Nucleus accumbens (tissue), 56 donors: ENCODE measurements at places on chromosomes 3 and 15.

- DNase-seq = no peak
Measured at GRCh38 chr3:194198938-194199337, 63.0 kb downstream of the HES1 start.

DNA sequence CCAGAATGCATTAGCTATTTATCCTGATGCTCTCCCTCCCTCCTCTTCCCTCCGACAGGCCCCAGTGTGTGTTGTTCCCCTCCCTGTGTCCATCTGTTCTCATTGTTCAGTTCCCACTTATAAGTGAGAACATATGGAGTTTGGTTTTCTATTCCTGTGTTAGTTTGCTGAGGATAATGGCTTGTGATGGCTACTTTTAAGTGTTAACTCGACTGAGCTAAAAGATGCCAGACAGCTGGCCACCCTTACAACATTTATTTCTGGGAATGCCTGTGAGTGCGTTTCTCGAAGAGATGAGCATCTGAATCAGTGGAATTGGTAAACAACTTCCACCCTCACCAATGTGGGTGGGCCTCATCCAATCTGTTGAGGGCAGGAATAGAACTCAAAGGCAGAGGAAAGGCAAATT, 24.7 kb upstream of the TM2D3 start:
- no peak for DNase-seq

DNA sequence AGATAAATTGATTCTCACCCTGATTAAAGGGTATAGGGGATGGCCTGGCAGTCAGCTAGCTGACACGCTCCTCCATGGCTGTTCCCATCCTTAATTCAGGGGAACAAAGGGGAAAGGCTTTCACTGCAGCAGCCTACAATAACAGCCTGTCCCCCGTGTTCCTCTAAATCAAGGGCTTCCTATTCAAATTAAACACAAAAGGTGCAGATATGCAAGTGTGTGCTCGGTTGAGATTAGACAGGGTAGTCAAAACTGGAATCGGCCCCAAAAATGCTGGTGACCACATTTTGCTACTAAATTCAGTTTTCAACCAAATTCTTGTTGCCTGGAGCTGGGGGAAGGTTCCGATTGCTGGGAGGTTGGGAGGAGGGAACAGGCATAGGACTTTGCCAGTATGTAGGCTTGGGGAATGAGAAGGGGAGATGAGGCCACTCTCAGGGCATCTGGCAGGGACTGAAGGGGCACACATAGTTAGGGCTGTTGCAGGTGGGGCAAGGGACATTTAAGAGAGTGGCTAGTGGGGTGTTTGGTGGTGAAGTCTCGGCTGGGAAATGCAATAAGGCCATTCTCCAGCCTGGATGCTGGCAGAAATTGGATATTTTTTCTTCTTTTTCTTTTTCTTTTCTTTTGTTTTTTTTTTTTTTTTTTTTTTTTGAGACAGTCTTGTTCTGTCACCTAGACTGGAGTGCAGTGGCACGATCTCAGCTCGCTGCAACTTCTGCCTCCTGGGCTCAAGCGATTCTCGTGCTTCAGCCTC, 32.9 kb upstream of the CTSH start:
- no peak for DNase-seq

DNA sequence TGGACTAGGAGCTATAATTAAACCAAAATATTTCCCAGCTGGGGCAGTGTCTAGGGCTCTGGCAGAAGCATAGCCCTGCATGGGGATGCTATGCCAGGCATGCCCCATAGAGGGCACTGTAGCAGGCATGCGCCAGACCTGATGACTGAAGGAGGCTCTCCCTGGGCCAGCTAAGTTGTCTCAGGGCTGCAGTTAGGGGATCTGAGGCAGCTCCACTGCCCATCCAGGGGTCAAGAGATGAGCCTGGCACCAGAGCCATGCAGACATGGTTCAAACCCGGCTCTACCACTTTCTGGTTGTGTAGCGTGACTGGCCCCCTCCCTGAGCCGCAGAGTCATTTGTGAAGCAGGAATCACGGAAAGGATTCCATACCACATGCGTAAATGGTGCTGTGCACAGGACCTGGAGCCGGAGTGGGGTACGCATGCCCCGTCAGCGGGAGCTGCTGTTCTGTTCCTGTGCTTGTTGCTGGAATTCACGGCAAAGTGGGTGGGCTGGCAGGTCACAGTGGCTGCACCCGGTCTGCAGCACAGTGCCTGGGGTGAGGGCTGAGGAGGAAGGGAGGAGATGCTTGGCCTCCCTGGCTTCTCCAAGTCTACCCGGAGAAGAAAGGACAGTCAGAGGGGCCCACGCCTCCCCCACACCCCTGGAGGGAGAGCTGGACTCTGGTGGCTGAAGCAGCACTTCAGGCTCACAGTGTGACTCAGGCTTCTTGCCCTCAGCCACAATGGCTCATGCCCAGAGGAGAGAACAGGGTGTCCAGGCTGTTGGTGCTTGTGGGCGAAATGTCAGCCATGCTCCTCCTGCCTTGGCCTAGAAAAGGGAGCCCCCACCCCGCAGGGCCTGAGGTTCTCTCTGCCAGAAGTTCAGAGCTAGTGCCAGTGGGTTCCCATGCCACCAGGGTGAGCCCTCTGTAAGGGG, 43.1 kb downstream of the DNASE1L3 start:
- DNase-seq = no peak

DNA sequence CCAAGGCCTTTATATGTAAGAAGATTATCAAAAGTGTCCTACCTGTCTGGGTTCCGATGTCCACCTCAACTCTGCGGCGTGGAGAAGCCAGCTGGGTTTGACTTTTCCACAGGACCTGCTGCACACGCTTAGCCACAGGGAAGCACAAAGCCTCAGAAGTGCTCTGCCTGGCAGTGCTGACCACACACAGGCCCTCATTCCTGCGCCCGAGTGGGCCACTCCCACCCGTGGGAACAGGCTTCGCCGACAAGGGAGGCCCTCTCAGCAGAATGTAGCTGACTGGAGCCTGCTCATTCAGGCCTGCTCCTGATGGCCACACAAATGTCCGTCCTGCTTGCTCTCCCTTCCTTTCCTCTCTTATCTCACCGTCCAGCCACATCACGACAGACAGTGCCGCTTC, 221.4 kb upstream of the LRRN1 start:
- DNase-seq = no peak

DNA sequence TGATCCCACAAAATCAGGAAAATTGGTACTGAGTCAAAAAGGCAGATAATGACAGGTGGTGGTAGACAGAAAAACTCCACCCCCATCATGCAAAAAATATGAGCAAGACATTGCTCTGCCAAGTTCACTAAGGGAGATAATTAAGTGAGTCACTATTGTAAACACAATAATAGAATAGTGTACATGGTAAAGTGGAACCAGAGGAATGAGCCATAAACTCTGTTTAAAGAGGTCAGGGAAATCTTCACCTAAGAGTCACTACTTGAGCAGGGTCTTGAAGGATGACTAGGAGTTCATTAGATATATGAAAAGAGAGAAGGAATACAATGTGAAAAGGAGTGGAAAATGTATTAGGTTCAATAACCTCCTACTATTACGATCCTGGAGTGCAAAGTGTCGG, 213.4 kb upstream of the PEX5L start:
- no peak for DNase-seq

- no peak for DNase-seq
Measured at GRCh38 chr15:60801395-60801794, 322.5 kb upstream of the ICE2 start.

DNA sequence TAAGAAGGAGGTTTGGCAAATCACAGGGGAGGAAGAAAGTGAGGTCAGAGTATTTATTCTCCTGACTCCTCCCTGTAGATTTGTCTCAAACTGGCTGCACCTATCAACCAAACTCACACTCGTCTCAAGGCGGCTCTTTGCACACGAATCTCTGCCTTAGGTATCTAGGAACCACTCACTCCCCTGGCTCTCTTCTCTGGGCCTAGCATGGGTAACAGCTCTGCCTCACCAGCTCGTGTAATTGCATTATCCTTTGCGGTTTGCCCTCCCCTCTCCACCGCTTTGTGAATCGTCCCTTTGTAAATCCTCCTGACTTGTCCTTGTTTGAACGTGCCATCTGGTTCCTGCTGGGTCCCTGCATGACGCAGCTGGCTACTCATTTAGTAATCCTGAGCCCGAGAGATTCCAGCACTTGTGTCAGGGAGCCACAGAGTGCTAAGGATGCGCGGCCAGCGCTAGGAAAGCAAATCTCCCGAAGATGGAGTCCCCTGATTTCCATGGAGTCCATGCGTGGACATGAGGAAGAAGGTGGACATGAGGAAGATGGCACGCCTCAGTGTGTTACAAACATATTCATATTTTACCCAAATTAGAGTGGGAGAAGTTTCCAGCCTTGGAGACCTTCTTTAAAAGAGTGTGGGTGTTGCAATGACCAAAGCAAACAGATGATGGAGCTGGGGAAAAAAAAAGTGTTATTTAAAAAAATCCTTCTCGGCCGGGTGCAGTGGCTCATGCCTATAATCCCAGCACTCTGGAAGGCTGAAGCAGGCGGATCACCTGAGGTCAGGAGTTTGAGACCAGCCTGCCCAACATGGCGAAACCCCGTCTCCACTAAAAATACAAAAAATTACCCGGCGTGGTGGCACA, 26.7 kb downstream of the NRROS start:
- DNase-seq = peak; percentile 24

DNA sequence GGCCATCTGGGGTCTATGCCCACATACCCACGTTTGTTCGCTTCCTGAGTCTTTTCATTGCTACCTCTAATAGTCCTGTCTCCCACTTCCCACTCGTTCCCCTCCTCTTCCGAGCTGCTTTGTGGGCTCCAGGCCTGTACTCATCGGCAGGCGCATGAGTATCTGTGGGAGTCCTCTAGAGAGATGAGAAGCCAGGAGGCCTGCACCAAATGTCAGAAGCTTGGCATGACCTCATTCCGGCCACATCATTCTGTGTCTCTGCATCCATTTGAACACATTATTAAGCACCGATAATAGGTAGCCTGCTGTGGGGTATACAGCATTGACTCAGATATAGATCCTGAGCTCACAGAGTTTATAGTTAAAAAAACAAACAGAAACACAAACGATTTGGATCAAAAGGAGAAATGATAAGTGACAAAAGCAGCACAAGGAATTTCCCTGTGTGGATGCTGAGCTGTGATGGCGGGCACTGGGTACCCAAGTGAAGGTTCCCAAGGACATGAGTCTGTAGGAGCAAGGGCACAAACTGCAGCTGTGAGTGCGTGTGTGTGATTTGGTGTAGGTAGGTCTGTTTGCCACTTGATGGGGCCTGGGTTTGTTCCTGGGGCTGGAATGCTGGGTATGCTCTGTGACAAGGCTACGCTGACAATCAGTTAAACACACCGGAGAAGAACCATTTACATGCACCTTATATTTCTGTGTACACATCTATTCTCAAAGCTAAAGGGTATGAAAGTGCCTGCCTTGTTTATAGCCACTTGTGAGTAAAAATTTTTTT, 35.9 kb downstream of the NR1I2 start:
- no peak for DNase-seq

- no peak for DNase-seq
Measured at GRCh38 chr3:110579840-110580550, 491.6 kb upstream of the NECTIN3 start.

GRCh38 chr3:175005193-175005592, 146.1 kb downstream of the NAALADL2 start:
- no peak for DNase-seq

DNA sequence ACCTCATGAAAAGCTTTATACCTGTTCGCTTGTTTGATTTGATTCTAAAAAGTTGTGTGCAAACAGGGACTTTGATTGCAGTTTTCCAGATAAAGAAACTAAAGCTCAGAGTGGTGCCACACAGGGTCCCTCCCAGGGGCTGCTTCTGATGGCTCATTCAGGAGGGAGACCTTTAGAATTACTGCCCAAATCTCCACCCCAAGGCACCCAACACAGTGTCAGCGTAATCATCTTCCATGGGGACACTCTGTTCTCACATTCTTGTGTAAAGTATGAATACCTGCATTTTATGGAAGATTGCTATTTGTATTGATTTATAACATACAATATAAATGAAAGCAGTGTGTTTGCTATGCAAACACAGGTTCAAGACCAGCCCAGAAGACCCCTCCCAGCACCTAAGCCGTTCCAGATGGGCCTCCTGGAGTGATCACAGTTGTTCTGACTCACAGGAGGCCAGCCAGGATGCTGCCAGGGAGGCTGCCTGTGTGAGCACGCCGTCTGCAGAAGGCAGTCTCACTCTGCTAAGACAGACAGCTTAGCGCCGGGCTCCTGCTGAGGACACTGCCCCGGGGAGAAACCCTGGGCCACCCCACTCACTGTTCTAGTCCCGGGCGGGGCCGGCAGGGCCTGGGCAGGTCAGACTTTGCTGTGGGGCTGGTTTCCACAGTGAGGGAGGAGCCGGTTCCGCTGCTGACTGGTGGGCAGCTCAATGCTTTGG, 185.6 kb downstream of the FAM43A start:
- DNase-seq = no peak

DNA sequence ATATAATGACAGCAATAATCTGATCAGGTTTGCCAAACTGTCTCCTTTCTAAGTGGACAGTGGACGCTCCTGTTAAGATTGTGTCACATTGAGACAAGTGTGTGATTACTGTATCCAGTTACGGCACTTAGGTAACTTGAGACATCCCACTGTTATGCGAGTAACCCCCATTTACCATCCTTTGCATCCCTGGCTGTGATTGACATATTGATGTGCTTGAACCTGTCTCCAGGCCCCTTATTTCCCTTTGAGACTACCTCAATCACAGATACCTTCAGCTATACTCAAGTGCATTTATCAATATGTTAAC, 785.2 kb downstream of the NR2F2 start:
- DNase-seq = no peak

DNA sequence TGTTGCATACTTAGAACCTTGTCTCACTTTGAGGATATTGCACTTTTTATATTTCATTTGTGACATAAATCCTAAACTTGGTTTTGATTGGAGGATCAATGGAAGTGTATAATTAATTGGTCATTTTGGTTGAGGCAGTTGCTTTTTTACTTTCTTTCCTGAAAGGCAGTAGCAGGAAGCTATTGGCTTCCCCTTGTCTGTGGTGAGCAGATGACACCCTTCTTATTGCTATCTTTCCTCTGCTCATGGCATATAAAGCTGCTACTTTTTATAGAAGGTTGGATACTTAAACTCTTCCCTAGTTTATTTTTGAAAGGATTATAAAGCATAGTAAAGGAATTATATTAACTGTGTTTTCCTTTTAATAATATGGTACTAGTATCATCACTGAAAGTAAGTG, 28.6 kb downstream of the FAM98B start:
- DNase-seq = no peak

GRCh38 chr3:195773956-195774537, 37.7 kb downstream of the MUC4 start:
- DNase-seq = no peak

- no peak for DNase-seq
Measured at GRCh38 chr3:72196377-72196929, 411.5 kb upstream of the PROK2 start.

DNA sequence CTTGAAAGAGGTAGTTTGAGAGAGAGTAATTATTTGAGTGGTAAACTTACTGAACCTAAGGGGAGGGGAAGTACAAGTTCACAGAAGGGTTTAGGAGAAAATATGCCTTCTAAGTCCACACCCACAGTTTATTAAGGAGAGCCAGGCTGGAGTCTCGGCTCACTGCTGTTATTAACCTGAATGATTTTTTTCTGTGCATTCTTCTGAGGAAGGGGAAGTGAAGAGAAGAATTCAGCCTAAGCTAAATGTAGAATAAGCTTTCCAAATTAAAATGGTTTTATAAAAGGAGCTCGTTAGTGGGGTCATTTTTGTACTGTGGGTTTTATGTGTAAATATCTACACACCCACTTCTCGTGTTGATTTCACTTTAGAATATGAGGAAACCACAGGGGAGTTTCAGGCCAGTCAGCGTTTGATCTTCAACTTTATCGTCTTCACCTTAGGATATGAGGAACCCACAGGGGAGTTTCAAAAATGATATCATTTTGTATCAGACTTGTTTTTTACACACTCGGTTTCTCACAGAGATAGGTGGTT, 1.5 kb downstream of the WHAMM start:
- DNase-seq = no peak
